Activated CD8-positive, alpha-beta T cell treated with anti-CD3 and anti-CD28 coated beads, Interleukin-2, amount 10 ng/mL, durations not matched to agents 7 days and 5 days (primary cell): ENCODE measurements at places on chromosomes 7 and 10. TPM values are rescaled to one million over a fixed set of nuclear protein-coding genes. Genes with fewer than 3 reads are reported as not detected.
A peak's percentile ranks its signal among the peaks of the same experiment; 100 is the strongest.

DNA sequence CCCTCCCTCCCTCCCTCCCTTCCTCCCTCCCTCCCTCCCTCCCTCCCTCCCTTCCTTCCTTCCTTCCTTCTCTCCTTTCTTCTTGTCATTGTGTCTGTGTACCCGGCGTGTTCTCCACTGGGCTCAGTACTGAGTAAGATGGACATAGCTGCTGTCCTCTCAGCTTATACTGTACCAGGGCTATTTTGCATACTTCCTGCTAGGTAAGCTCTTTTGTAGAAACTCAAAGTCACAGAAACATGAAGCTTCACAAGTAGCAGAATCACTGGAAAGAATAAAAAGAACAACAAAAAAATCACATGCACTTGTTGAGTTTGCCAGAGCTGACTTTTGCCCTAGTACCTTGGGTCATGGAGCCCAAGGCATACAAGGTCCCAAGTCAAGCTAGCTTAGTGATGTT, 125.7 kb downstream of the PLPP4 start:
- no peak for DNase-seq

- peak; percentile 18 for DNase-seq
Observed at GRCh38 chr10:119597405-119598186, 832 bp upstream of the TIAL1 start.

DNA sequence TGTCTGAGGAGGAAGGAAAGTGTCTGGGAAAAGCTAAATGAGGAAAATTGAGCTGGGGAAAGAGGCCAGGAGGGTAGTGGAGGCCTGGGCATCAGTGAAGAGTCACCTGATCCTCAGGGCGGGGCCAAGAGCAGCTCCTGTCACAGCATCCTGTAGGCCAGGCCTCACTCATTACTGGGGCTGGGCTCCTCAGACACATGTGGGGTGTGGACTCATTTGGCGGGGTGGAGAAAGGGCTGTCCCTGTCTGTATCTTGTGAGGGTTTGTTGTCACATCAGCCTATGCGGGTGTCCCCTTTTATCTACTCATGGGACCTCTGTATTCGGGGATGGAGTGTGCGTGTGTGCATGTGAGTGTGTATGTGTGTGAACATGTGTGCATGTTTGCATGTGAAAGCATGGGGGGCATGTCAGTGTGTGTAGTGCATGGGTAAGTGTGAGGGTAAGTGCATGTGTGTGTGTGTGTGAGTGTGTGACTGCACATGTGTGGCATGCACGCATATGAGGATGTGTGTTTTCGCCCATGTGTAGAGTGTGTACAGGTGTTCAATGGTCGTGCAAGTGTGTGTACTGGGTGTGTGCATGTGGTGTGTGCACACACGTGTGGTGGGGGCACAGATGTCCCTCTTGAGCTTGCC, 67.8 kb downstream of the RAMP3 start:
- no peak for DNase-seq

DNA sequence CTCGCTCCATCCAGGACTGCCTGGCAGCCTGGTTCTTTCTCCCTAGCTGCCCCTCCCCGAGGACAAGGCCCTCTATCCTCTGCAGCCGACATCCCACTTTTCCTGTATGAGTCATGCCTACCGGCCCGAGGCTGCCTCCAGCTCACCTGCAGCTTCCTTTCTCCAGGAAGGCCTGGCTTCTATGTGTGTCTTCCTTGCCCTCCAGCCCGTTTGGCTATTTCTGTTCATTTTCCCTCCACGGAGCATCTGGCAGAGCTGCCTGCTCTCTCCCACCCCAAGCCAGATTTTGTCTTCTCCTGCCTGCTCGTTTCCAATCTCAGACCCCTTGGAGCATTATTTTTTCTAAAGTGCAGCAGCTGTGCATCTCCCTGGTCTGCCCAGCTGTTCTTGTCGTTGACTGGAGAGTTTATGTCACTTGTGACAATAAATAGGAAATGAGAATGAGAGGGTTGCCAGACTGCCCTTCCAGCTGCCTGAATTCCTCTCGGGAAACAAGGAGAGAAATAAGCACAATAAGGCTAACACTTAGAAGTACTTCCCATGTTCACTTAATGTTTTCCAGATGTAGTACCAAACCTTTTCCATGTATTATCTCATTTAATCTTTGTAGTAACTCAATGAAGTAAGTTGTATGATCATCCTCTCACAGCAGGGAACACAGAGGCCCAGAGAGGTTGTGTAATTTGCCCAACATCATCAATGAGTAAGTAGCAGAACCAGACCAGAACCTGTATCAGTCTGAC, 19.7 kb downstream of the UBTD1 start:
- DNase-seq = no peak

GRCh38 chr10:60576130-60577069, 186.7 kb upstream of the ANK3 start:
- DNase-seq = no peak

GRCh38 chr7:30032310-30033125, 4.3 kb downstream of the PLEKHA8 start:
- DNase-seq = no peak

- DNase-seq = no peak
Observed at GRCh38 chr7:138889582-138890498, 91.3 kb downstream of the KIAA1549 start.

- DNase-seq = no peak
Observed at GRCh38 chr10:64394744-64395143, 873.5 kb downstream of the REEP3 start.

GRCh38 chr7:14293434-14293833, 304.0 kb upstream of the ETV1 start:
- DNase-seq = no peak

DNA sequence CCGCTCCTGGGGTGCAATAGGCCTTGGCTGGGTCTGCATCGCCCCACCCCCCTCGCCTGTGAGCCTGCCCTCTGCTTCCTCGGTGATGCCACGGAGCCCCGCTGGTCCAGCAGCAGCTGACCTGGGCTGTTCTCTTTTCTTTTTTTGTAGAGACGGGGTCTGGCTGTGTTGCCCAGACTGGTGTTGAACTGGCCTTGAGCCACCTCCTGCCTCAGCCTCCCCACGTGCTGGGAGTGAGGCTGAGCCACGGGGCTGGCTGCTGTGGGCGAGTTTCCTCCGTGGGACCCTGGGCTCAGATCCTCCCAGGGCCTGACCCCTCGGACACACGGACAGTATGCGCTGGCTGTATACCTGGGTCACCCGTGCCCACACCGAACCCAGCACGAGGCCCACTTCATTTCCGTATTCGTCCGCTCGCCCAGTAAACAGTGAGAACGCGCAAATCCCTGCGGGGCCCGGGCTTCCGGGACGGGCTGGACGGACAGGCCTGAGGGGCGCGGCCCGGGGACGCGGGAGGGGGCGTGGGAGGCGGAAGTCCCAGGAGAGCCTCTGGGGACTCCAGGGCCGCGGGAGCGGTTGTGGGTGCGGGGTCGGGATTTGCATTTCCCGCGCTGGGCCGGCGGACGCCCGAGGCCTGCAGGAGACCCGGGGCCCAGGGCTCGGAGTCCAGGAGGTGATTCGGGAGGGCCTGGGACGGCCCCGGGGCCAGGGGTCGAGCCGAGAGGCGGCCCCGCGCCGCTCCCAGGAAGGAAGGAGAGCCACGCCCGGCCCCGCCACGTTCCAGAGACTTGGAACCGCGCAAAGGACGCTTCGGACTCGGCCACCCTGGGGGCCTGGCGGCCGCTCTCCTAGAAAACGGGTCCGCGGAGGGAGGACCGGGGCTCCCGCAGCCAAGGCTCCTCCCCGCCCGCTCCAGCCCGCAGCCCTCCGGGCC, 57.7 kb upstream of the DNAJB6 start:
- DNase-seq = no peak

- DNase-seq = no peak
Observed at GRCh38 chr7:102089175-102090098, 197.2 kb upstream of the SH2B2 start.

- no peak for DNase-seq
Observed at GRCh38 chr7:151352512-151352911, 10.9 kb downstream of the NUB1 start.

The TBXAS1 gene
- 1.6 TPM for total RNA-seq

The NAT16 gene
- not detected for total RNA-seq

The PPP1R9A gene
- not detected for total RNA-seq
